Ascending aorta (tissue), 2 donors: ENCODE measurements at places on chromosomes 4 and X.

DNA sequence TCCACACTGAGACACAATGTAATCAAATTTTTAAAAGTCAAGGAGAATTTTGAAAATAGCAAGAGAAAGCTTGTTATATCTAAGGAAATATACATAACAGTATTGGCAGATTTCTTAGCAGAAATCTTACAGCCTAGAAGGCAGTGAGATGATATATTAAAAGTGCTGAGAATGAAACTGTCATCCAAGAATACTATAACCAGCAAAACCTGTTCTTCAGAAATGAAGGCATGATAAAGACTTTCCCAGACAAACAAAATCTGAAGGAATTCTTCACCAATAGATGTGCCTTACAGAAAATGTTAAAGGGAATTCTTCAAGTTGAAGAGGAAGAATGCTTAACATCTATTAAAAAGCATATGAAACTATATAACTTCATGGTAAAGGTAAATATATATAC lies 73.6 kb downstream of the CPEB2 start:
- DNase-seq = no peak

DNA sequence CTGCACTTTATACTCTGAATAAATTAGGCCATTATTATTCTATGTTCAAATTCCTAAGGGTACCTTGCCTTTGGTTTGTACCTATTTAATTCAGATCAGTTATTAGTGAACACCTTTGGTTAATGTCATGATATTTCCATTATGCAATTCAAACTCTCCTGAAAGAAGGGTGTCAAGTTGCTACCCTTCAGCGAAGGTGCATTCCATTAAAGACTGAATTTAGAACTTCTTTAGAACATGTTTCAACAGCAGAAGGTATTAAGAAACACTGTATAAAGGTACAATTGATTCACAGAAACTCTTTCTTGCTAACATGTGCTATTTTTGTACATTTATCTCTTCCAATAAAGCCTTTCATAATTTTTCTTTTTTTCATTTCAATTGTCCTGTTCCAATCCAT lies 1545.4 kb upstream of the PCDH10 start:
- DNase-seq = no peak

DNA sequence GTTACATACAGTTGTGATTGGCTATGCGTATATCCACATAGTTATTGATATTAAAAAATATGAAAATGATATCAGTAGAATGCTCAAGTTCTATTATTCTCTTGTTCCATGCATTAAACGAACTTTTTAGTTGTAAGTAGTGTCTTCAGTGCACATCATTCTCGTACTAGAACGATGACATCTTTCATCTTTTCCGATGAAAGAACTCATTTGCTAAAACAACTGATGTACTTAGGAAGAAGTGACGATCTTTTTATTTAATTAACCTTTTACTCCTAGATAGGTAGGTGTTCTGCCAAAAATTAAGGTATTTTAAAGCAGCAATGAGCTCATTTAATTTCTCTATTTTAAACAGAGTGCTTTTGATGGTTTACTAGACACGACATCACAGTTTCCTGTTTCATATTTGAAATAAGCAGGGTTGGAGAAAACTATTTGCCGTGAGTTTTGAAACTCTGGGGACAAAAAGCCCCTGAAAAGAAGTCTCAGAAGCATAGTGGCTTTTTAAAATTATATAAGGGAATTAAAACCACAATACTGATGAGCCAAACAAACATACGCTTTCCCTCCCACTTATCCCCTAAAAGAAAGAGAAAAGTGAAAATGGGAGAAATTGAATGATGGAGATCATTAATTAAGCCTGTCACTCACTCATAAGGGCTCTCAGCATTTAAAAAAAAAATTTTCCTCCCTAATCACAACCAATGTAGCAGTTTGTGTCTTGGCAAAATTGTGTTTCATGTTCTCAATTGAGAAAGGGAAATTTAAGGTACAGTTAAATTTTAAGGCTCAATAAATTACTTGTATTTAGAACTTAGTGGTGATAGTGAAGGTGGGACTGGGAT lies 25.6 kb downstream of the SPRY1 start:
- DNase-seq = no peak

DNA sequence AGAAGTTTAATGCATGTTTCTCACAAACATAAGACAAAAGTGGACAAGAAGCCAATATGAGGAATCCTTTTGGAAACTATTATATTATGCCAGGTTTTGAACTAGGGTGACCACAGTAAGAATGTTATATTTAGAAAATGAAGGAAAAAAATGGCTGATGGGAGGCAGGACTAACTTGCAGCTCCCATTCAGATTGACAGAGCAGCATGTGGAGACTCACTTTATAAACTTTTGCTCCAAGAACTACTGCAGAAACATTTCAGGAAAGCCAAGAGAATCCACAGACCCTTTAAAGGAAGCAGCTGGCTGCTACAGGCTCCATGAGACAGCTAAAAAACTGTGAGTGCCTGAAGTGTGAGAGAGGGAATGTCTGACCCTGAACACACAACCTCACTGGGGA lies 738.6 kb upstream of the GRIA3 start:
- DNase-seq = no peak

GRCh38 chrX:150225756-150226155 lies 137.4 kb upstream of the MAMLD1 start:
- no peak for DNase-seq

- no peak for DNase-seq
These were observed 27.6 kb upstream of the CFAP299 start for GRCh38 chr4:80307774-80308465.

DNA sequence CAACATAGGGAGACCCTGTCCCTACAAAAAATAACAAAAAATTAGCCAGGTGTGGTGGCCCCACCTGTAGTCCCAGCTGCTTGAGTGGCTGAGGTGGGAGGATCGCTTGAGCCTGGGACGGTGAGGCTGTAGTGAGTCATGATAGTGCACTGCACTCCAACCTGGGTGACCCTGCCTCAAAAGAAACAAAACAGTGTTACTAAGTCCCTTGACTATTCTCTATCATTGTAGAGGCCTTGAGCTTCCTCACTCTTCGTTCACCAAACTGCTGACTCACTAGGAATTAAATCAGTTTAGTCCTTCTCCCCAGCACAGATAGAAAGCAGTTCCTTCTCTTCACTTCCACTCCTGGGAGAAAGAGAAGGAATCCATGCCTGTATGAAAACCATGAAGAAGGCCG lies 14.5 kb downstream of the CDS1 start:
- no peak for DNase-seq

GRCh38 chr4:151204925-151205524 lies 71.9 kb upstream of the PRSS48 start:
- DNase-seq = no peak

- no peak for DNase-seq
These were observed 760.4 kb upstream of the FTHL17 start for GRCh38 chrX:31832263-31832662.

DNA sequence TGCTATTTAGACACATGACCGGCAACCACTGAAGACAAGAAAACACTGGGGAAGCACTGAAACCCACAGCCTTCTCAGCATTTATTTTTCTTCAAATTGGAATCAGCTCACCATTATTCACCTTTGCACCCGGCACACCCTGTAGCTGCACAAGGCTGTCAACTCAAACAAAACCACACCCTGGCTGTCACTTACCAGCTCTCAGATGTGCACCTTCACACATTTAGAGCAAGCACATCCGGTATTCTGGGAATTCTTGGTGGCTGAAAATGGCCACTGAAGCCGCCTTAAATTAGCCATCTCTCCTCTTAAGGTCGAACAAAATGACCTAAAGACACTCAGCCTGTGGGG lies 5.9 kb downstream of the ZFYVE28 start:
- no peak for DNase-seq

DNA sequence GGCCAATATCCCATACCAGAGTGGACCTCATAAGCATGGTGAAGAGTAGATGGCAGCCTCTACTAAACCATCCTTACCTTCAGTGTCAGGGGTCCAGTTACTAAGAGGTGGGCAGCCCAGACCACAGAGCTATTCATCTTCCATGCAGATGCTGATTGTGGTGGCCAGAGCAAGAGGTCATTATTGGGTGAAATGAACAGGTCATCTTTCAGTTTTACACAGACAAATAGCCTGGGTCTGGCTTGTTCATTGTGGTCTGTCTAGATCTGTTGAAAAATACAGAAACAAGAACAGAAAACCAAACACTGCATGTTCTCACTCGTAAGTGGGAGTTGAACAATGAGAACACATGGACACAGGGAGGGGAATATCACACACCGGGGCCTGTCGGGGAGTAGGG lies 71.3 kb downstream of the PAK3 start:
- no peak for DNase-seq
